GM04503 (cell line): ENCODE measurements at places on chromosomes 7 and 10.

- no peak for DNase-seq
These were observed 7.3 kb downstream of the DMTF1 start for GRCh38 chr7:87159538-87159937.

DNA sequence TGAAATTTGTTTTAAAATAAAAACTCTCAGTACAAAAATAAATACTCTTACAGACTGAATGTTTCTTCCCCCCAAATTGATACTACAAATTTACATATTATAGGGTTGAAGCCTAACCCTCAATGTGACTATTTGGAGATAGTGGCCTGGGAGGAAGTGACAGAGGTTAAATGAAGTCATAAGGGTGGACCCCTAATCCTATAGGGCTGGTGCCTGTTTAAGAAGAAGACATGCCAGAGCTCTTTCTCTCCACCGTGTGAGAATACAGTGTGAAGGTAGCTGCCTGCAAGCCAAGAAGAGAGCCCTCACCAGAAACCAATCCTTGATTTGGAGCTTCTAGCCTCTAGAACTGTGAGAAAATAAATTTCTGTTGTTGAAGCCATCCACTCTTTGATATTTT lies 67.6 kb downstream of the MCU start:
- DNase-seq, result no peak

DNA sequence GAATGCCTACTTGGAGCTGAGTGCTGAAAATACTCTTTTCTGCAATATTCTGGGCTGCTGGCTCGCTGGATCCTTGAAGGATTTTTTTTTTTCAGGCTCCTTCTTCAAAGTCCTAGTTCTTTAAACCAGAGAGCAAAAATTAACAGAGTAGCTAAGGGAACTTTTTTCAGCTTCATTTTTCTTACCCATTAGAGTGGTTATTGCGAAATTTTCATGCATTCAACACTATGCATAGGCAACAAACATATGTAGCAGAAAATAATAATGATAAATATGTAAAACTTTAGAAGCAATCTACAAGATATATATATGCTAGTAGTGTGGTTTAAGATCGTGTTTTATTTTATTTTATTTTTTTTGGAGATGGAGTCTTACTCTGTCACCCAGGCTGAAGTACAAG lies 264.6 kb downstream of the SFMBT2 start:
- no peak for DNase-seq

DNA sequence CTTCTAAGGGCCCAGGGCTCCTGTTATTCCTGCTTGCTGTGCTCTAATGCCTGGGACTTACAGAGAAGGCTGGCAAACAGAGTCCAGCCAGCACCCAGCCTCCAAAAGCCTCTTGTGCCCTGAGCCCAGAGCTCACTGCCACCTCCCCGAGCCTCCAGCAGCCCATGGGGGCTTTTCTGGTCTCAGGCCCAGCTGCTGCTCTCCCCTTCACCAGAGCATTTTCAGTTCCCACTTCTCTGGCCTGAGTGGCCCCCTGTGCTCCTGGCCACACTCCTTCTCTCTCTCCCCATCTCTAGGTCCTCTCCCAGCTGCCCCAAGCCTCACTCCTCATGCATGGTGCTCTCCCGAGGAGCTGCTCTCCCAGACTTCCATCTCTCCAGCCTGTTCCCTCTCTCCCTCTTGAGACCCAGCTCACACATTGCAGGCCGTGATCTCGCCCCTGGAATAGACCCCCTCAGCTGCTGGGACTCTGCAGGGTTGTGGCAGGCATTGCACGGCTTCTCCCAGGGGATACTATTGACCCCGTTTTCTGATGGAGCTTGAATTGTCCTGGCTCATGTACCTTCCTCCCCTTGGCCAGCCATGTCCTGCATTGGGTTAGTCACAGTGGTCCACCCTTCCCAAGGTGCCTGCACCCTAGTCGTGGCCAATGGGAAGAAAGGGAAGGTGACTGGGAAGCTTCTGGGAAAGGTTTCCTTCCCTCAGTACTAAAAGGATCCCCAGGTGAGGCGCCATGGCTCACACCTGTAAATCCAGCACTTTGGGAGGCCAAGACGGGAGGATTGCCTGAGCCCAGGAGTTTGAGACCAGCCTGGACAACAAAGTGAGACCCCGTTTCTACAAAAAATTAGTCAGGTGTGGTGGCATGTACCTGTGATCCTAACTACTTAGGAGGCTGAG lies 9.0 kb upstream of the RASSF4 start:
- no peak for DNase-seq

DNA sequence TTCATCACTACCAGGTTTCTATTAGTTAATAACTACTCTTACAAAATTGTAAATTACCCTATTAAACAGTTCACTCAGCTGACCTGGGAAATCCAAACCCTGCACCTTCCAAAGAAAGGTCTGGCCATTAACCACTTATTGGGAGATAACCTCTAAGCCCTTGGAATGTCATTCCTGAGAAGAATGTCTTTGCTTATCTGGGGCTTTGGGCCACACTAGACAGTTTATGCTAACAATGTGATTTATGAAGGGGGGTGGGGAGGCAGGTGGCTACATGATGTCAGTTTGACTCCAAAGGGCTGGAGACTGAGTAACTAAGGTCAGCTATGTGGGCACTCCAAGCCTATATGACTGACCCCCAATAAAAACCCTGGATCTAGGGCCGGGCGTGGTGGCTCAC lies 50.7 kb downstream of the AKR1D1 start:
- DNase-seq, result no peak

- no peak for DNase-seq
These were observed 31.4 kb downstream of the CCNJ start for GRCh38 chr10:96074776-96075175.

GRCh38 chr7:64180989-64181388 lies 26.0 kb upstream of the ZNF735 start:
- DNase-seq, result no peak

GRCh38 chr7:16730937-16731336 lies 22.6 kb upstream of the TSPAN13 start:
- no peak for DNase-seq

- no peak for DNase-seq
These were observed 10.6 kb downstream of the GPR146 start for GRCh38 chr7:1054861-1055450.

DNA sequence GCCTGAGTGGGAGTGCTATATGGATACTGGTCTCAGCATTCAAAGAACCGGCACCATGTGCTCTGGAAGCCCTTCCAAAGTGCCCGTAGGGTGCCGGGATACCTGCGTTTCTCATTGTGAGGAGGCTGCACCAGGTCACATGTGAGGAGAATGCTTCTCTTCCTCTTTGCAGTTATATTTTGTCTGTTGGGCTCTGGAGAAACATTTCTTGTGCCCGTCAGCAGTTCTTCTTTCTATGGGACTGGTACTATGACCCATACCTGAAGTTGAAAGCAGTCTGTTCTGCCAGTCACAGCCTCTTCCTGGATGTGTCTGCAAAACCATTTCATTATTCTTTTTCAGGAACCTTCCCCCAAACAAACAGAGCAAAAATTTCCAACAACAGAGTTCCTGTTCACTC lies 465.0 kb downstream of the SUGCT start:
- no peak for DNase-seq

DNA sequence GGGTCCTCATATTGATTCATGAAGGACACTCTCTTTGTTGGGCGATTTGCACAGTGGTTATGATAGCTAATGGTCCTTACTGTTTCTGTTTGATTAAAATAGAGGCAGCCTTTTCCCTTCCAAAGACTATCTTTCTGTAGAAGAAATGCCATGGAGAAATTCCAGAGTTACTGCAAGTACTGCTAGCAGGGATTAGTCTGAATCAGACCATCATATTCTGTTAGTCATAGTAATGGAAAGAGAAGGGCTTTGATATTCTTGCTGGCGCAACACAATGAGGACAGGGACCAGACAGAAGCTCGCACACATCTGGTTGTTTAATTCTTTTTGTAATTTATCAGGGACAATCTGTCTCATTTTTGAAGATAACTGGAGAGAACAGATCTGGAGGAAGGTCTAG lies 304.5 kb upstream of the FZD8 start:
- DNase-seq, result no peak

- DNase-seq, result no peak
These were observed 19.6 kb downstream of the GIMAP4 start for GRCh38 chr7:150586785-150587152.

DNA sequence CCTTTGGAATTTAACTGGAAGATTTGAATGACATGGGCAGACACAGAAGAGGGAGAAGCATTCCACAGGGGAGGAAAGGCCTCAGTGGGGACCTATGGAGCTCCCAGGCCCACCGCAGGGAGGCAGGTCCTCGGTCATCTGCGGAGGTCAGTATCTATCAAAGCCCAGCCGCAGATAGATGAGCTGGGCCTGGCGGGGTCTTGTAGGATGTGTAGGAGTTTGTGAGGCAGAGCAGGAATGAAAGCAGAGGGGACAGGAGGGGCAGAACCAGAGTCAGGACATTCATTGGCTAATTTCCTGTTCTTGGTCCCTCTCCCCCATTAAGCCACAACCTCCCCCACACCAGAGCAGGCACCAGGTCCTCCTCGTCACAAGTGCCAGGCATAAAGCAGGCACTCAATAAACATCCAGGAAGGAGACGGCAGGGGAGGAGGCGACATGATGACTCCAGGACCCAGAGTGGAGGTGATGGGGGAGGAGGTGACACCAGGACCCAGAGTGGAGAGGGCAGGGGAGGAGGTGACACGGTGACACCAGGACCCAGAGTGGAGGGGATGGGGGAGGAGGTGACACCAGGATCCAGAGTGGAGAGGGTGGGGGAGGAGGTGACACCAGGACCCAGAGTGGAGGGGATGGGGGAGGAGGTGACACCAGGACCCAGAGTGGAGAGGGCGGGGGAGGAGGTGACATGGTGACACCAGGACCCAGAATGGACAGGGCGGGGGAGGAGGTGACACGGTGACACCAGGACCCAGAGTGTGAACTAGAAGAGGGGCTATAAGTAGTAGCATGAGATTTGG lies 83.7 kb upstream of the PDGFA start:
- DNase-seq, result no peak

GRCh38 chr7:1531263-1531978 lies 919 bp downstream of the MAFK start:
- no peak for DNase-seq

DNA sequence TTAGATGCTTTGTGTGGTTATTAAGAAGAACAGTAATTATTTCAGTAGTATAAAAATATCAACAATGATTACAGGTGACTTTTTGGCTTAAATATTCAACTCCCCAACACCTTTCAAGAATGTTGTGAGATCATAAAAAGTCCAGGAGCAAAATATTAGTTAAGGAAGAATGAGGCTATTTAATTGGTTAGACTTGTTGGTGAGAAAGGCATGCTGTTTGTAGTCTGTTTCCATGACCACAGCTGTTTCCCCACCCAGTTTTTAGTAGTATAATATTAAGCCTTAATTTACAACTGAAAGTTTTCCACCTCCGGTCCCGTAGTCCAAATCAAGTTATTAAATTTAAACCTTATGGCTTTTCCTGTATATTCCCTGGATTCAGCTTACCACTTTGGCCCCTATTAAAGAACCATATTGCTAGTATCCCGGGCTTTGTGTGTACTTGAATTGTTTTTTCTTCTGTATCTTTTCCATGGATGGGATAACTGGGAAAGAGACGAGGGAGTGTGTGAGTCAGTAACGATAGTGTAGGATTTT lies 133.3 kb downstream of the CELF2 start:
- DNase-seq, result no peak

GRCh38 chr7:128790315-128791041 lies 1.3 kb upstream of the CCDC136 start:
- DNase-seq, result no peak

GRCh38 chr7:74014931-74015330 lies 13.0 kb upstream of the ELN start:
- no peak for DNase-seq

GRCh38 chr10:14674376-14675050 lies 100.2 kb downstream of the FAM107B start:
- DNase-seq, result no peak

GRCh38 chr7:6035165-6035564 lies 4.0 kb downstream of the ANKRD61 start:
- DNase-seq, result no peak

- DNase-seq, result no peak
These were observed 14.4 kb downstream of the NAMPT start for GRCh38 chr7:106270122-106270977.

DNA sequence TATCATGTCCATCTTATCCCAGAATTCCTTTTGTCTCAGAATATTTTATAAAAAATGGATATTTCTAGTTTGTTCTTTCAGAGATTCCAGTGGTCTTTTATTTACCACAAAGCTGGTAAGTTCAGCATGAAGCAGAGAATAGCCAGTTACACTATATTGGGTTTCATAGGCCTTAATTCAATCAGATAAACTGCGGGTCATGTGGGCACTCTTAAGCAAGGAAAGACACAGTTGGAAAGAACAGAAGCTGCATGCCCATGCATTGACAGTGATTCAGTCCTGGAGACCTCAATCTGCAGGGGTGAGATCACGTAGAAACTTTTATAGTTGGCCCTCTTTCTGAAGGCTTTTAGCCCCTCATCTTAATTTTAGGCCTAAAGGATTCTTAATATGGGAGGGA lies 281.3 kb upstream of the IGFBP3 start:
- DNase-seq, result no peak

- DNase-seq, result no peak
These were observed 50.7 kb downstream of the GDI2 start for GRCh38 chr10:5762531-5762930.

DNA sequence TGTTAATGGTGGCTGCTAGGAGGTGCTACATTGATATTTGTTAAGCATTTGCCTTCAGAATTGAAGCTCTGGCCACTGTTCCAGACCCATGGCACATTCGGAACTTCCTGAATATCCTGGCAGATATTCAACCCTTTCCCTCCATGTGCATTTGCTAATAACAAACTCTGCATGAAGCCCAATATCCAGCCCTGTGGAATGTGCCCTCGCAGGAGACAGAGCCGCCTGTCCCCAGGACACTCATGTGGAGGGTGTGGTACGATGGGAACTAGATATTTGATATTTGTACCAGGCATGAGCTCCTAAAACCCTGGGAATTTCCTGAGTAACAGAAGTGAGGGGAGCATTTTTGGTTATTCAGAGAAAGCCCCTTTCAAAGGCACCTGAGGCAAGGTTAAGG lies 21.6 kb upstream of the ARHGAP22 start:
- no peak for DNase-seq

DNA sequence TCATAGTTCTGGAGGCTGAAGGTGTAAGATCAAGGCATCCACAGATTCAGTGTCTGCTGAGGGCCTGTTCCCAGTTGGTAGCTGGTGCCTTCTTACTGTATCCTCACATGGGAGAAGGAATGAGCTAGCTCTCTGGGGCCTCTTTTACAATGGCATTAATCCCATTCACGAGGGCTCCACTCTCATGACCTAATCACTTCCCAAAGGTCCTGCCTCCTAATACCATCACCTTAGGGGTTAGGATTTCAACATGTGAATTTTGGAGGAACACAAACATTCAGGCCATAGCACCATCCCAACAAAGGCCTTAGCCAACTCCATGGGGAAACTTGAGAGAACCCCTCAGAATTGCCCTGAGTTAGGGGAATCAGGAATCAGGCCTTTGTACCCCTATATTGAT lies 66.1 kb upstream of the CREB5 start:
- DNase-seq, result no peak

GRCh38 chr7:113799896-113800295 lies 118.9 kb downstream of the PPP1R3A start:
- DNase-seq, result no peak
